ENCODE measurements at places on chromosomes 4 and X.
A peak's percentile ranks its signal among the peaks of the same experiment; 100 is the strongest.

DNA sequence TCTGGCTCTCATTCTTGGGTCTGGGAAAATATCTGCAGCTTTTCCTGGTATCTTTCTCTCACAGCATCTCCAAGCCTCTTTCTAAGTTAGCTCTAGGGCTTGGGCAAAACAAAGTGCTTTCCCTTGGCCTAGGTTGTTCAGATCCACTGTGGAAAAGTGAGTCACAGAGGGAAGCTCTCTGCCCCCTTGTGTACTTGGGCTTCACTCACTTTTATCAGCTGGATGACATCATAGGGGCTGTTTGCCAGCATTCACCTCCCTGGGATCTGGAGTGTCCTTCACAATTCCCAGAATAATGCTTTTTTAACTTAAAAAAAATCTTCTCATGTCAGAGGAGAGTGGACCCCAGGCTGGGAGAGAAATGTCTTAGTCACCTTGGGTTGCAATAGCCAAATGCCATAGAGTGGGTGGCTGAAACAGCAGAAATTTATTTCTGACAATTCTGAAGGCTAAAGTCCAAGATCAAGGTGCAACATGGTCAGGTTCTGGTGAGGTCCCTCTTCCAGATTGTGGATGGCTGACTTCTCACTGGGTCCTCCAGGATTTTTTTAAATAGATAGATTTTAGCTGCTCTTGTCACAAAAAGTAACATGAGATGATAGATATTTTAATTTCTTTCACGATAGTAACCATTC, 247.8 kb downstream of the SH2D1A start:
- DNase-seq, result no peak

DNA sequence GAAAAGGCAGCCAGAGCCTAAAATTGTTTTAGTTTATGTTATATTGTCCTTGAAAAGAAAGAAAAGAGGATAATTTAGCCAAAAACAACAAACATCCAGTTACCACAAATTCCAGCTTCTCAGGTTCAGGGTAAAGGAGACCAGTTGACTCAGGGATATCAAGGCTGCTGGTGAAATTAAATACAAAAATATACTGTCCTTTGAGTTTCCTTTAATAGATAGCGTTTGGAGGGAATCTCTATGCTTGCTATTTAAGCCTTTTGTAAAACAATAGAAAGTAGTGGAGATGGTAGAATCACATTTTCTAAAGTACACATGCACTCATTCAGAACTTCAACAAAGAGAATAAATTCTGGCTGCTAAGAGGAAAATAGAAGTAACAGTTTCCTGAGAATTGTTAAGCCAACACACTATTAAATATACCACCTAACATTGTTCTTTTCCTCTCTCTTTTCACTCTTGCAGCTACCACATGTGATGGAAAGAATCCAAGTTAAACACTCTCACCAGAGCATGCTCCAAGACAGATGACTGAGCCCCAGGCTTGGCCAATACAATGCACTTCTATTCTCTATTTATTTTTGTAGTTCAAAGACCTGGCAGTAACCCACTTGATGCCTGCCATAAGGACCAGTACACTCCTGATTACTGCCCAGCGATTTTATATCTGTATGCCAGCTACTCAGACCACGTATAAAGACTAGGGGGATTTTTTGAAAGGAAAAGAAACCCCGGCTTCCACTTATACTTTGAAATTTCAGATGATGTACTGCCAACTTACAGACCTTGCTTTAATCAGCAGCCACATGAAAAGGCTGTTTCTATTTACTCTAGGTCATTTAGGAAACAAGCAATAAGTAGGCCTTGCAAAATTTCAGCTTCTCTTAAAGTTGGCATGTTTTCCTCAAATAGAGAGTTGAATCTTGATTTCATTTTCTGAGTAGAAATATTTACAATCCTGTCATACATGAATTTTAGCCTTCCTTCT, 756.9 kb downstream of the FAT4 start:
- no peak for DNase-seq

DNA sequence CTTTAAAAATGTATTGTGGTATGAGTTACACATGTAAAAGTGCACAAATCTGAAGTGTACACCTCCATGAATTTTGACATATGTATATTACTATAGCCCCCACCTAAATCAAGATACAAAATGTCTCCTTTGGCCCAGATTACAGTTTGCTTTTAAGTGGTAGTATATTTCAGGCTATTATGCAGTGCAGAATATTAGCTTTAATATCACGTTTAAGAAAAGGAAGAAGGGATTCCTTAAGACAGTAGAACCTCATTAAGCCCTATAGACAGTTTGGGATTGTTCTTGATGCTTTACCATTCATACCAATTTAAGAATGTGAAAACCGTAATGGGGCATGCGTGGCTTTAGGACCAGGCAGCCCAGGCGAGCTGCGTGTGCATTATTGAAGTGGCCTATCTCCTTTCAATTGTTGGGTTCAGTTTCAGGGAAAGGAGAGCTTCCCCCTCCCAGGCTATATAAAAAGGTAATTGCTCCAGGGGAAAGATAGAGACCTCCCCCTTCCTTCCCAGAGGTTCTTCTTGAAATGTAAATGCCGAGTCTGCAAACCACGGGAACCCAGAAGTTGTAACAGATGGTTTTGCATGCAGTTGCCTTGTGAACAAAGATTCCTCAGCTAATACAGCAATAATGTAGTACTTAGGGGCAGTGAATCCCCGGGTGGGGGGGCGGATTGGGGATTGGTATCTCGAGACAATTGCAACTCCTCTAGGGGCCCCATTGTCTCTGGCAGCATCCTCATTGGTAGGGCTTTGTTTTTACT, 106.1 kb downstream of the UCHL1 start:
- DNase-seq, result no peak

DNA sequence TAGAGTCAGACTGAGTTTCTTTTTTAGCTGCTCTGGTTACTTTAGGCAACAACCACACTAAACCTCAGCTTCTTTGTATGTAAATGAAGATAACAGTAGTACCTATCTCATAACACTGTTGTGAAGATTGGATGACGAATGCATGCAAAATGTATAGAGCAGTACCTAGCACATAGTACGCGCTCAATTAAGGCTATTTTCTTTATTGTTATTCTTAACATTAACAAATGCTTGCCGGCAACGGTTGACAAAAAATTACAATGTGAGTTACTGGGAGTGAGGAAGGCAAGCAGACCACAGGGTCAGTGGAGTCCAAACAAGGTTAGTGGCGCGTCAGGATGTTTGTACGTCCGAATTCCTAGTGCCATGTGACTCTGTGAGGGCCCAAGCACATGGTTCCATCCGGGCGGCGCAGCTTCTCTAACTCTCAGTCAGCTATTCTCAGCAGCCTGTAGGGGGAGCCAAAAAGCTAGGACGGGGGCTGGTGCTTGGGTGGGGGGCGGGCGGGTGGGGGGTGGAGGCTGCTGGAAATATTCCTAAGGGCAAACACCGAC, 821 bp upstream of the NALF2 start:
- DNase-seq, result no peak

- DNase-seq, result peak; percentile 77
Observed at GRCh38 chr4:88219099-88219498, 60.7 kb upstream of the ABCG2 start.

DNA sequence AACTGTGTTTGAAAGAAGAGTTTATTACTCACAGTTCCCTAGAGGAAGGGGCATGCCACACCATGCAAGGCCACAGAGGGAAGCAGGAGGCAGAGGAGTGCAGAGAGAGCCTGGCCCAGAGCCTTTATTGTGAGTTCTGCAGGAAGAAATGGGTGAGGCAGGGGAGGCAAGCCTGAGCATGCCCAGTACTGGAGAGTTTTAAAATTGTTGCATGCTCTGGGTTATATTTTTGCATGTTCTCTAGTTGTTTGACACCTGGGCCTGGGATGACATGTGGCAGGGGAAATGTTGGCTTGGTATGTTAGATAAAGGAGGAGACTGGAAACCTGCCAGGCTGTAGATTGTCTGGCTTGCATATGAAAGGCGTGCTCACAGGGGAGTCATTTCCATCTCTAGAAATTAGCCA, 19.7 kb upstream of the CRMP1 start:
- DNase-seq, result no peak

GRCh38 chrX:108029928-108030711, 14.7 kb upstream of the VSIG1 start:
- DNase-seq, result no peak

- no peak for DNase-seq
Observed at GRCh38 chrX:46234775-46235174, 310.4 kb downstream of the ZNF674 start.

DNA sequence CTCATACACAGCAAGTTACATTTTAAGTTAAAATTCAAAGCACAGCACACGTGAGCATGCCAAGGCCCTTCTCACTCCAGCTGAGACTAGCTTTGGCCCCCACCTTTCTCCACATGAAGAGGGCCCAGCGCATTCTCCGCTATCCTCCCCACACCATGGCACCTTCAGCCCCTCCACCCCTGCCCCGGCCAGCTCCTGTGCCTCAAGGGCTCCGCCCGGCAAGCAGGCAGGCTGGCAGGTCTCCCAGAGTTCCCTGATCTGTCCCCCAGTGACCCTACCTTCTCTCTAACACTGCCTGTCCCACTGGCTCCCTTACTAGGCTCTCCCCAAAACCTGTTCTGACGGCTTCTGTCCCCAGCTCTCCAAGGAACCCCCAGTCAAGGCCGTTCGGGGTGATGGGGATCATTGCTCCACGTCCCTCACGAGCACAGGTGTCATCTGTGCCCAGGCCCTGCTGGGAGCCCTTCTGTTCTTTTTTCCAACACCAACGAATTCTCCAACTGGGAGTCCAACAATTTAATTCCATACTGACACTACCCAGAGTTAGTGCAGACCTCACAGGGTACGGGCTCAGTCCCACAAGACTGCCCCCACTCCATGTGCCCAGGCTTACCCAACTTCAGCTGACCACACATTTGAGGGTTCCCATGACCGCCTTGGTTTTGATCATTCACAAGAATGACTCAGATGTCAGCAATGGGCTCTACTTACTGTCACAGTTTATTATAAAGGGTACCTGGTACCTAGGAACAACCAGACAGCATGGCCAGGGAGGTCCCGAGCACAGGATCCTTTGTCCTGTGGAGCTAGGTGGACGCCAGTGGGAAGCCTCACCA, 4.2 kb downstream of the LETM1 start:
- DNase-seq, result no peak

GRCh38 chr4:157271166-157271869, 50.8 kb downstream of the GRIA2 start:
- DNase-seq, result no peak

GRCh38 chr4:158802914-158803313, 34.1 kb downstream of the FNIP2 start:
- no peak for DNase-seq

- DNase-seq, result no peak
Observed at GRCh38 chrX:105475801-105476200, 255.3 kb upstream of the TEX13A start.

DNA sequence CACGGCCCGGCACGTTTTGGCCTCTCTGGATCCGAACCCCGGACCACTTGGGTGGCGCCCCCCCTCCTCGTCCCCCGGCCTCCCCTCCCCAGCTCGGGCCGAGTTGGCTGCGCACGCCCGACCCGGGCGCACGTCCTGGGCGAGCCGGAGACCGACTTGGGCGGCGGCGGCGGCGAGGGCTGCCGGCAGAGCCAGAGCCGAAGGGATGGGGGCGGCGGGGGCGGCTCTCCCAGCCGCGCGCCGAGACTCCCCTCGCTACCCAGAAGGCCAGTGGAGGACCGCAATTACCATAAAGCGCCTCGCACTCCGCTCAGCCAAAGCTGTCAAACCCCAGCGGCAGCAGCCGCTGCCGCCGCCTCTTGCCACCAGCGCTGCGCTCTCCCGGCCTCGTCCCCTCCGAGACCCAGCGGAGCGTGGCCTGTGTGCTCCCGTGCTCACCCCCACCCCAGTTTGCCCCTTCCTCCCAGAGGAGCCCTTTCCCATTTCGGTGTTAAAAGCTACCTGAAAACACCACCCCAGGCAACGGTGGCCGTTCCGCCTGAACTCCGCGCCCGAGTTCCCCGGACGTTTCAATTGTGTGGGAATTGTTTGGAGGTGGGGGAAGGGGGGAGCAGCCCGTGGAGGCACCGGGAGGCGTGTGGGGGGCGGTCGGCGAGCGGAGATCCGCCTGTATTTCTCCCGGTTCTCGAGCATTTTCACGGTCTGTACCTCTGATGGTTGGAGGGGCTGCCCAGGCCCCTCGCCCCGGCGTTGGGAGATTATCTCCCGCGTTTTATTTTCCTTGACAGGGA, 701 bp upstream of the BCOR start:
- peak; percentile 81 for DNase-seq

GRCh38 chr4:120354381-120354780, 287.7 kb upstream of the MAD2L1 start:
- no peak for DNase-seq

DNA sequence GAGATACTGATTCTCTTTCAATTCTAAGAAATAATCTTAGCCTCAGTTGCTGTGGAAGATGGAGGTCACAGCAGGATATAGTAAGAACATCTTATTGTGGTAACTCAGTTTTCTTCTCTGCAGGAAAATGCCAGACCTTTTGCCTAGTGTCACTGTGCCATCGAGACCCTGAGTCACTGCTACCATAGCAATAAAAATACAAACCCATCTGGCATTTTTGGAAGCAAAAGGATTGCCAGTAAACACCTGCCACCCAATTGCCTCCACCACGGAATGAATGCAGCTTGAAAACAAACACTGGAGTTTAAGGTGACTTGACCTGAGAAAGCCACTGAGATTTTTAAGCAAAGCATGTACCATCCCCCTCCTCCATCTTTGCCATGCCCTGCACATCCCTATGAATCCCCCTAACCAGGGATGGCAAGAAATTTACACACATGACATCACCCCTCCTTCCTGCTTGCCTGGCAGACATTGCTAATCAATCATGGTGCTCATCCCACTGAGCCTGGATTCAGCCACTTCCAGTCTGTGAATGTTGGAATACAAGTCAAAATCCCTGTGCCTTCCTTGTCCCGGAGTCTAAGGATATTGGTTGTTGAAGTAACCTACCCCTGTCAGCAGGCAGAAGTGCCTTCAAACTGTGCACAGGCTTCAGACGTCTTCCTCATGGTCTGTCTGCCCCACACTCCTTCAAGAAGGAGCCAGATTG, 59.6 kb upstream of the MAMLD1 start:
- no peak for DNase-seq

DNA sequence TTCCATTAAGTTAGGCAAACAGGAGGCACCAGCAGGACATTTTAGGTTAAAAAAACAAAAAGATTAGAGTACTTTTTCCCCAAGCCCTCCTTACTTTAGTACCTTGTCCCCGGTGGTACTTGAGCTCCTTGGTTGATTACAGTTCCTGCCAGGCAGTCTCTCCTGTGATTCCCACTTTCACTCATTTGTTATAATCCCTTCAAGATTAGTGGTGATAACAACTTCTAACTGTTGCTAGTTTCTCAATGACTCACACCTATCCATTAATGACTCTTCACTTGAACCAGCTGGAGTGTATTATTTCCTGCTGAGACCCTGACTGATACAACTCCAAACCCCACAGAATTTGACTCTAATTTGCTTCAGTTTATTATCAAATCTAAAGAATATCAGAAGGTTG, 765.0 kb upstream of the DIAPH2 start:
- no peak for DNase-seq

GRCh38 chr4:105483840-105484239, 10.0 kb upstream of the PPA2 start:
- DNase-seq, result no peak

DNA sequence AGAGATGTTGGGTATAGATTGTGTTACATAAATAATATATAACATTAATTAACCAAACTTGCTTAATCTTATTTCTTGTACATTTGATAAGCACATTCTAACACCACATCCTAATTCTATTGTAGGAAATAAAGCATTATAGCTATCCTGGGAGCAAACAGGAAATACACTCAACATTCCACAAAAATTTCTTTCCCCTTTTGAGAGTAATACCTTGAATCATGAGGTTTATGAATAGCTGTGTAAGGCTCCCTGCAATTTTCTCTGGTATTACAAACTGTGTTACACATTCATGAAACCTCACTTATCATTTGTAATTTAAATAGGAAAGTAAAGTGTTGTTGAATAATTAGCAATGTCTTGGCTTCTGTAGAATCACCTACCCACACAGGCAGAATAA, 95.1 kb downstream of the TMEM47 start:
- no peak for DNase-seq

Data from natural killer cell (primary cell).